NCI-H2081 (cell line): ENCODE measurements at places on chromosomes 6 and 20.

DNA sequence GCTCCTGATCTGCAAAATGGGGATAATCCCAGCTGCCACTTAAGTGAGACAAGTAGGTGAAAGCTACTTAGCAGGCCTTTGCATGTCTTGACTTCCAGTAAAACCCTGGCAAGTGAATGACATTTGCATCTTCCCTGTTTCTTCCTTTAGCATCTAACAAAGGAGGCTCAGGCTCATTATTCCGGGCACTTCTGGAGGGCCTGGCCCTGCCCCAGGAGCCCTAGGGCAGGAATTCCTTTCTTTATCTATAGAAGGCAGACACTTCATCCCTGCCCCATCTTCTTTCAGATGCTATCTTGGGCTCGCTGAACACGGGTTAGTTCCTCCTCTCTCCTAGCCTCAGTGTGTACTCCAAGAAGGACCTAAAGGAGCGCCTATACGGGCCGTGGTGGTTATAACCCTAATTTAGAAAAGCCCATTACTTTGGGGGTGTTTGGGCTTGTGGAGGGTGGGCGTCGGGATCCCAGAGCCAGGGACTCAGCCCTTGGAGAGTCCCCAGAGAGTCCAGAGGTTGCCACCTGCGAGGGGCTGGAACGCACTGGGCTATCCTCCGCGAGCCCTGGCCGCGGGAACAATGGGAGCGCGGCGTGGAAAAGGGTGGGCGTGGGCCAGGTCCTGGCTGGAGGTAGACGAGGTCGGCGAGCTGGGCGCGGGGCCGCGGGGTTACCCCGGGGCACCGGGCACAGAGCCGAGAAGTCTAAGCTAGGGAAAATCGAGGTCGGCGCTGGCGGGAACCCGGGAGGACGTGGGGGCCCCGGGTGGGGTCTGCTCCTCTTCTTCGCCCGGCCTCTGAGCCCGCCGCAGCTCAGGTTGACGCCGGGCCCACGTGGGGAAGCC lies 62.8 kb upstream of the EPB41L1 start:
- DNase-seq = no peak

DNA sequence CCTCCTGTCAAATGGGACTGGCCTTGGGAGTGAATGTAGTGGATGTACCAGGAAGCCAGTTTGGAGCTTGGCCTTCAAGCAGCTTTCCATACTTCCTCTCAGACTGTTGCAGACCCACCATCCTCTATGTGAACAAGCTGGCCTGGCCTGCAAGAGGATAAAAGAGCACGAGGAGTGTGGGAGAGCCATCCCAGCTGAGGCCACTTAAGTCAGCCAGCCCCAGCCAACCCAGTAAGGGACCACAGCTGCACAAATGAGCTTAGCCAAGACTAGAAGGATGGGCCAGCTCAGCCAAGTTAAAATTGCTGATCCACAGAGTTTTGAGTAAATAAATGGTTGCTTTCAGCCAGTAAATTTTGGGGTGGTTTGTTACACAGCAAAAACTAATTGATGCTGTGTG lies 156.9 kb upstream of the SOX4 start:
- no peak for DNase-seq

DNA sequence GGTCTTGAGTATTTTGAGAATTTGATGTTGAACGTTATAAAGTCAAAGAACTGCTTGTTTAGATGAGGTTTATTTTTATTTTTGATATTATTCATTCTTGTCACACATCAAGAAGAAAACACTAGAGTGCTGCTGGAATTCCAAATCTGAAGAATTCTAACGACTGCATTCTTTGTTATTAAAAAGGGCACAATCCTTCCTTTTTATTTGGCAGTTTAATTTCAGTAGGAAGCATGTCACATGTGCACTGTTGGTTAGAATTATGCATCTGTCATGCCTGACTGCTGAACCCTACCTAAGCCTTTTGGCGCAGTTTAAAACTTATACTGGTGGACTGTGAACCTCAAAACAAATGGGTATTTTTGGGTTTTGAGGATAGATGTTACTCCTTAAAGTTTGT lies 4.0 kb downstream of the ID4 start:
- peak; percentile 26 for DNase-seq

- peak; percentile 13 for DNase-seq
Measured at GRCh38 chr6:40550202-40551101, 36.7 kb downstream of the LRFN2 start.

DNA sequence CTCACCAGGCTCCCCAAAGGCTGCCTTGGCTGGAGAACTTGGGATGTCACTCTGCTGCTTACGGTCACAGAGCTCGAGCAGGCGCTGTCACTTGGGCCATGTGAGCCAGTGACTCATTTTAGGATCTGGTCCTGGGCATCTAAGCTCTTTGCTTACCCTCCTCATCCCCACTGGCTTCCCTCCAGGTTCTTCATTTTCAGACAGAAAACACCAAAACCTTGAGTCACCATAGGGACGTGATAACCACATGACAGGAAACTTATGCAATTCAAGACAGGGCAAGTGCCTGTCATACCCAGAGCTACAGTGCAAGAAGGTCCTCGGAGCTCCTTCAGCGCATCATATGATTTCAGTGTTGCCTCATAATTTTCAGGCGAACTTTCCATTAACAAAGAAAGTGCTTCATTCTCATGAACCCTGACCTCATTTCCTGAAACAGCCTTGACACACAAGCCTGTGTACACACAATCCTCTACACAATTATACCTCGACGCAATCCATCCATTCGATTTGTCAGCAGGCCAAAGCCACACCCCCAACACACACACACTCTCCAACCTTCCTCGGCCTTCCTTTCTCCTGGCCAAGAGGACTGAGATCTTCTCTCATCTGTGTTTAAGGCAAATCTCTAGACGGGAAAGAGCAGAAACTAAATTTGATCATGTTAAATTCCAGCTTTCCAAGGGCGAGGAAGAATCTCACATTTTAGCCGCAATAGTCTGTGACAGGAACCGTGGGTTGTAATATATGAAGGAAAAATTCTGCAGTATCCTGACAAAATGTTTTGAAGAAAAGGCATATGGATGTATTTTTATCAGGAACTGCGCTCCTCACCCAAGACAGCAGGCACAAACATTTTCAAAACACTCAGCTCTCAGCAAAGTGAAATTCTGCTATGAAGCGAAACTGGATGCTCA lies 25.3 kb downstream of the TBC1D7 start:
- DNase-seq = no peak

- DNase-seq = no peak
Measured at GRCh38 chr20:40319741-40320516, 369.1 kb downstream of the MAFB start.

- DNase-seq = no peak
Measured at GRCh38 chr6:95501032-95501904, 76.1 kb upstream of the MANEA start.

- DNase-seq = peak; percentile 56
Measured at GRCh38 chr20:10536531-10536930, 101.4 kb downstream of the SLX4IP start.

- DNase-seq = no peak
Measured at GRCh38 chr6:11023032-11023431, 21.1 kb downstream of the ELOVL2 start.

- DNase-seq = no peak
Measured at GRCh38 chr6:56862415-56863175, 92.3 kb upstream of the BEND6 start.

DNA sequence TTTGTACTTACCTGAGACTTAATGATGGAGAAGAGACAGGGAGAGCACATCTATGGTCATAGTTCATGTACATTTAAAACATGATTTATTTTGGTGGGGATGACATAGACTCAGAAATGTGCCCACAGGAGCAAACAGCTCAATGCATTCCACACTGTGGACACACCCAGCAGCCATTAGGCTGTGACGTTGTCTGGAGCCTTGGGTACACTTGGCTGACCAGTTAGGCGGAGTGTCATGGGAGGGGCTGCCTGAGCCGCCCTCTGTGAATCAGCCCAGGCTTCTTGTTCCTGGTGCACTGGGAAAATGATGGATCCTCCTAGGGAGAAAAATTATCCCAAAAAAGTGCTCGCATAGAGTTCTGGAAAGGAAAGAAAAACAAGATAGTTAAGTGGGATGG lies 231.0 kb upstream of the GMDS start:
- no peak for DNase-seq

- no peak for DNase-seq
Measured at GRCh38 chr6:7078856-7079255, 28.9 kb upstream of the RREB1 start.

- no peak for DNase-seq
Measured at GRCh38 chr6:143592335-143592734, 80.8 kb upstream of the FUCA2 start.

GRCh38 chr6:146896062-146896813 lies 297.5 kb downstream of the ADGB start:
- DNase-seq = no peak

GRCh38 chr20:36856691-36857635 lies 19.0 kb upstream of the TLDC2 start:
- DNase-seq = no peak

DNA sequence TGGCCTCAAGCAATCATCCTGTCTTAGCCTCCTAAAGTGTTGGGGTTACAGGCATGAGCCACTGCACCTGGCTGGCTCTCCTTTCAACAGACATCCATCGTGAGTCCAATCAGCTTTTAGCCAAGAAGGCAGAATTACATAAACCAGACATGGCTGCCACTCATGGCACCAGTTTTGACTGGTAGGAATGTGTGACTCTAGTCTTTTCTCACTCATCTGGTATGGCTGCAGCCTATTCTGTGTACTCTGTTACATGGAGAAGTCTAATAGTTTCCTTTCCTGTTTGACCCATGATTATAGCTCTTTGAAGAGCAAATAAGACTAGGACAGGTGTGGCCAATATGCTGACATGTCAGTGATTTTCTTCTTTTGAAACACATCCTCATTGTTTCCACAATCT lies 27.0 kb upstream of the RNF144B start:
- DNase-seq = no peak

GRCh38 chr6:39684790-39685488 lies 40.3 kb downstream of the KIF6 start:
- DNase-seq = no peak

DNA sequence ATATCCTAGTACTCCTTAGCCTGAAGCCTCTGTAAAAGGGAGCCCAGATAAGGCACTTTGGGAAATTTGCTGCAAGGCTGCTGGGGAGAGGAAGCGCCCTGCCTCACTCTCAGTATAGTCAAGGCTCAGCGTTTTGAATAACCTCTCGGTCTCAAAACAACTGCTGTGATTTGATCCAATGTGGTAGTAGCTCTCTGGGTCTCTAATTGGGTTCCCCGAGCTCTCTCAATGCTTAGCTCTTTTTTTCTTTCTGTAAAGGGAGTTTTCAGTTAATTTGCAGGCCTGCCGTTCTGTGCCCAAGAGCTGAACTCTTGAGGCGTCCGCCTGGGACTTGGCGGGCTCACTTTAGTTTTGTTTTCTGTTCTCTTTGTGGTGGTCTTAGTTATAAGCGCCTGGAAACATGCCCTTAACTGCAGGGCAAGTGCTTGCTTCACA lies 41.2 kb downstream of the ZHX3 start:
- DNase-seq = no peak

DNA sequence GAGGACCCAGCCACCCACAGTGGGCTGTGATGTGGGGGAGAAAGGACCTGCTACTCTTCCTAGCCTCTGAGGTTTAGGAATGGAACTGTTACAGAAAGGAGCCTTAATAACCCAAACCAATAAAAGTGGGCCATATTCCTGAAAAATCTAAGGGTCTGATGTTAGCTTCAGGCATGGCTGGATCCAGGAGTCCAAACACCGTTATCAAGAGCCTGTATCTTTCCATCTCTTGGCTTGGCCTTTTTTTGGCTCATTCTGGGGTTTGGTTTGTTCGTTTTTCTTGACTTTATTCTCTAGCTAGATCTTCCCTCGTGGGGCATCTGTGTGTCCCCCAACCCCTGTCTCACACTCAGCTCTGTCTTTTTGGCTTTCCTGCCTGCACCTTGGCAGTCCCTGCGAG lies 38.7 kb downstream of the CDH4 start:
- no peak for DNase-seq

GRCh38 chr20:41424011-41424410 lies 57.4 kb upstream of the EMILIN3 start:
- DNase-seq = no peak

DNA sequence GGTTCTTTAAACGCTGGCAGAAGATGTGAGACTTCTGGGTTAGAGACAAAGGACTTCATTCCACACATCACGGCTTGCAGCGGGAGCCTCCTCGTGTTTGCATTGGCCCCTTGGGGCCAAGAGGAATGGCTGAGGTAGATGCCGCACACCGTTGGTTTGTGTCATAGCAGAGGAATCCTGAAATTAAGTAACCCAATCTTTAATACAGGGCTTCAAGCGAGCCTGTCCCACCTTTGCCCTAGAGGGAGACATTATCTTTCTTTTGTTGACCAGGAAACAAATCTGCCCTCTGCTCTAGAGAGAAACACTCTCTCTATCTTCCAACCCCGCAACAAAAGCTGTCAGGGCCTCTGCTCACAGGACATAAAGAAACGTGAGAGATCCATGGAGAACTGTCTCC lies 277.5 kb upstream of the ZFP64 start:
- no peak for DNase-seq

DNA sequence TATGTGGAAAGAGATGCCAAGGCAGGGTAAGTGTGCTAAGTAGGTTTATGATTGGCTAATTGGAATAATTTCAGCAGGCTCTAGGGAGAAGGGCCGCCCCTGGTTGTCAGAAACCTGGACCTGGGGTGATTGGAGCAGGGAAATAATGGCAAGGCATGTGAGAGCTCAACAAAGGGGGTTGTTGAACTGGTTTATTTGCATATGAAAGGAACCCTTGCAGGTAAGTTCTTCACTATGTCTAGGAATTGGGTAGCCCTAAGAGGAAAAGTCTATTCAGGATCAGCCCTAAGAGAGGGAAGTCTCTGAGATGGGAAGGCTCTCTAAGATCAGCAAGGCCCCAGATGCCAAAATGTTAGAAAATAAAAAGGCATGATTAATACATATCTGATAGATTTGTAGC lies 175.4 kb upstream of the PRND start:
- DNase-seq = no peak
